ENCODE measurements at places on chromosomes 2 and 18. TPM values are rescaled to one million over a fixed set of nuclear protein-coding genes. Genes with fewer than 3 reads are reported as not detected.

Gene BMP10
- not detected for total RNA-seq

Gene WDFY1
- 33.2 TPM for total RNA-seq

Gene CSRNP3
- total RNA-seq = 5.4 TPM

Gene DSC2
- total RNA-seq = 1.6 TPM

Gene HES6
- total RNA-seq = 17.2 TPM

Gene ZNF521
- total RNA-seq = 14.5 TPM

Gene ALPG
- total RNA-seq = not detected

Gene RAMP1
- 312 TPM for total RNA-seq

Gene ASTL
- not detected for total RNA-seq

Gene GLI2
- 22.3 TPM for total RNA-seq

Gene PLB1
- 3.0 TPM for total RNA-seq

Gene TMEM17
- 2.7 TPM for total RNA-seq

Gene C2orf81
- total RNA-seq = 1.1 TPM

Gene SNTG2
- 7.9 TPM for total RNA-seq

Gene TOGARAM2
- total RNA-seq = 1.5 TPM

Gene ABHD3
- total RNA-seq = 9.2 TPM

Gene CLEC4F
- not detected for total RNA-seq

Gene MBD2
- total RNA-seq = 40.4 TPM

Gene MEP1B
- not detected for total RNA-seq

Gene ALKAL2
- total RNA-seq = not detected

Gene STARD6
- not detected for total RNA-seq

Gene ZNF2
- 7.9 TPM for total RNA-seq

Gene EFHD1
- total RNA-seq = 9.3 TPM

Gene ZSWIM2
- not detected for total RNA-seq

Gene PLEKHH2
- total RNA-seq = 37.4 TPM

Gene DSC3
- total RNA-seq = 0.27 TPM

Gene CDH2
- total RNA-seq = 9.8 TPM

Gene MEX3C
- total RNA-seq = 33.0 TPM

Gene LCT
- not detected for total RNA-seq

Gene SERPINB10
- not detected for total RNA-seq

Gene R3HDM1
- total RNA-seq = 15.9 TPM

Gene LBX2
- 0.40 TPM for total RNA-seq

Gene SLC4A5
- 5.6 TPM for total RNA-seq

Gene ANKRD44
- 51.8 TPM for total RNA-seq

Gene LRATD1
- total RNA-seq = 12.7 TPM

Gene SERPINB5
- total RNA-seq = 1.1 TPM

Gene DSG4
- total RNA-seq = not detected

Gene LAMA3
- total RNA-seq = 9.5 TPM

Gene TEKT4
- not detected for total RNA-seq

Gene LRP1B
- 6.1 TPM for total RNA-seq

Gene SERPINB12
- not detected for total RNA-seq

Gene CCDC68
- total RNA-seq = 3.6 TPM

All from gastroesophageal sphincter (tissue), 4 donors.